ENCODE measurements at places on chromosomes 16 and 17.

- no peak for DNase-seq
These were observed 93.2 kb upstream of the ZNF469 start for GRCh38 chr16:88289561-88289960.

GRCh38 chr17:2547176-2547575 lies 35.5 kb upstream of the METTL16 start:
- DNase-seq = no peak

- DNase-seq = peak; percentile 66
These were observed 2.8 kb downstream of the DHRS7C start for GRCh38 chr17:9788601-9789000.

DNA sequence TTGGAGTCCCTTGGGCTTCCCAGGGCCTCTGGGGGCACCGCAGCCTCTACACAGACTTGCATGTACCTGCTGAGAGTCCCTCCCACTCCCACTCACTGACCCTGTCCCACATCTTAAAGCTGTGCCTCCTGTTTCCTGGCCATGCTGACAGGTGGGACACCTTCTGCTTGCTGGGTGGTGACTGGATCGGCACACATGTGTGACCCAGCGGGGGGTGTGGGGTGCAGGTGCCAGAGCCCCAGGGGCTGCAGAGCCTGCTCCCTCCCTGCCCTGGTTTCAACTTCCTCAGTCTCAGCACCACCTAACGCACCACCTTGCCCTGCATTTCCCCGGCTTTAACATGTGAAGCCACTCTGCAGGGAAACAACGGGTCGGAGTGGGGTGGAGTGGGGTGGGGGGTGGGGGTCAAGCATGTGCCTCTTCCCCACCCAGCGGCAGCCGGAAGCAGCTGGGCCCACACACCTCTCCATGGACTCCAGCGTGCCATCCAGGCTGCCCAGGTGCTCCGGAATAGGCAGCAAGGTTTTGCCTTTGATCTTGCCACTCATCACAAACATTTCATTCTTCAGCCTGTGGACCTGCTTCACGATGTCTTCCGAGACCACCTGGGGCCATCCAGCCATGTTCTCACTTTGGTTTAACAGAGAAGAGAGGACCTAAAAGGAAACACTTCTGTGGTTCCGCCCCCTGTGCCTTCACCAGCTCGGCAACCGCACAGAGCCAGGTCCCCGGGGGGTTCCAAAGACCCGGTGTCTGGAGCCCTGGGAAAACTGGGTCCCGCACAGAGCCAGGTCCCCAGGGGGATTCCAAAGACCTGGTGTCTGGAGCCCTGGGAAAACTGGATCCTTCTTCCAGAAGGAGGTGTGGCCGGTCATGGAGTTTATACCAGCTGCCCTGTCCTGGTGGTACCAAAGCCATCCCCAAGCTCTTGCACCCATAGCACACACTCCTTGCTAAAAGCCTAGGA lies 4.7 kb downstream of the DNAH17 start:
- peak; percentile 13 for DNase-seq

DNA sequence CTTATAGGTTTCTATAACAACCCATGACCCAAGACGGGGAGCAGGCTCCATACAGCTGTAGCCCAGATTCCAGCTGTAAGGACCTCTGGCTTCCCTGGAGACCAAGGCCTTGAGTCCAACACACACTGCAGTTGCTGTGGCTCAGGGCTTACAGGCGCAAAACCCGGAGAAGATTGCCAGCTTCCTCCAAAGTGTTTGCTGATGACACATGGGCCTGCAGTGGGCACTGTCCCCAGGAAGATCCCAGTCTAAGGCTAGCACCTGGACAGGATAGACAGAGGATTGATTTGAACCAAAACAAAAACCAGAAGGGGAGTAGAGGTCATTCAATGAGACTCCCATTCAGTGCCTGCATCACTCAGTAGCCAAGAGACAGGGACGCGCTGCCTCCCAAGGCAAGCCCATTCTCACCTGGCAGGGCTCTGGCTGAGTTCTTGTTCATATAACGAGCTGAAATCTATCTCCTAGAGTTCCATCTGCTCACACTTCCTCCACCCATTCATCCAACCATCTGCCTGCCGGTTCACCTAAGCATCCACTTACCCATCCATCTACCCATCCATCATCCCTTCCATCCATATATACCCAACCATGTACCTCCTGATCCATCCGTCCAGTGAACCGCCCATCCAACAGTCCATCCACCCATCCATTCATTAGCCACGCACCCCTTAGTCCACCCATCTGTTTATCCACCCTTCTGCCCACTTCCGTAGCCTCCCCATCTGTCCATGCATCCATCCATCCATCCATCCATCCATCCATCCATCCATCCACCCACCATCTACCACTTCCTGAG lies 10.2 kb downstream of the RAB11FIP4 start:
- no peak for DNase-seq

DNA sequence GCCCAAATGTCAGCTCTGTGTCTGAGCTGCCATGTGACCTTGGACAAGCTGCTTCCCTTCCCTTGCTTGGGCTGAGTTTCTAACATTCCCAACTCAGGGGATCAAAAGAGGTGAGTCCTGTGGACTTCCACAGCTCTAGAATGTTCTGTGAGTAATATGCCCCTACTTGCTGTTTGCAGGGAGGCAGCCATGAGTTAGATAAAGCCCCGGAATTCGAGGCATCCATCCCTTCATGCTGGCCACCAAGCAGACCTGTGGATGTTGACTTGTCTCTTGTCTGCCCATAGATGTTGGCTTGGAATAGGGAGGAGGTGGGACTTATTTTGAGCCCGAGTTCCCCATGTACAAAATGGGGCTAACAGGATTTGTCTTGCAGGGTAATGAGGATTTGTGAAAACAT lies 36.2 kb downstream of the KSR1 start:
- DNase-seq = no peak

All from tongue (tissue), 3 donors.